Stimulated activated effector memory CD8-positive, alpha-beta T cell treated with anti-CD3 and anti-CD28 coated beads, Interleukin-12 subunit alpha, Interleukin-12 subunit beta, amount 100 ng/mL, for 72 hours (primary cell): ENCODE measurements at places on chromosomes 2 and 18.

DNA sequence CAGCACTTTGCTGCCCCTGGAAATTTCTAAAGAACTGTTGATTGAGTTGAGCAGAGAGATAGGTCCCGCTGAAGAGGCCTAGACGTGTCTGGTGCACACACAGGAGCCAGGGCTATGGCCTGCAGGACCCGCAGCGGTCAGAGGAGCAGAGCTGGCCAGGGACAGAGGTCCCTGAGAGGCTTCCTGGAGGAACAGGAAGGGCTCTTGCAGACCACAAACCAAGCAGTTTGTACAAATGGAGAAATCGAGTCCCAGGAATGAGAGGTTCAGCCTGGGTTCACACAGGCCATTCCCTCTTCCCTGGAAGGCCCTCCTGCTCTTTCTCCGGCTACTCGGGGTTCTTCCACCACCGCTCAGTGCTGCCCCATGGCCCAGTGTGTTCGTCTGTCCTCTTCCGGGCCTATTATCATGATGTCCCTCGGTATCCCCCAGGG, 1.2 kb upstream of the BIN1 start:
- DNase-seq = no peak

DNA sequence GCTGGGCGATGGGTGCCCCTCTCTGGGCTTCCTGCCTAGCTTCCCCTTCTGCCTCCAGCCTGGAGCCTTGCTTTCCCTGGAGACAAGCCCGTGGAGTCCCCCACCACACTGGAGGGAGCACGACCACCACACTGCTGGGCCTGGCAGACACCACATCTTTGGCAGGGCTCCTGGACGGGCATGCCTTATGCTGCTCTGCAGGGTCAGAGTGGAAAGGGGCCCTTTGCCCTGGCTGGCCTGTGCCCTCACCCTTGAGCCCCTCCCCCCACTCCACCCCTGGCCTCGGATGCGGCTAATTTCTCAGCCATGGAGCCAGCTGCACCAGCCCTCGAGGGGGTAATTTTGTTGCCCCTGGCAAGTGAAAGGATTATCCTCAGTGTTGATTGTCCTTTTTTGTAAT, 194.5 kb downstream of the LOXHD1 start:
- DNase-seq = no peak

DNA sequence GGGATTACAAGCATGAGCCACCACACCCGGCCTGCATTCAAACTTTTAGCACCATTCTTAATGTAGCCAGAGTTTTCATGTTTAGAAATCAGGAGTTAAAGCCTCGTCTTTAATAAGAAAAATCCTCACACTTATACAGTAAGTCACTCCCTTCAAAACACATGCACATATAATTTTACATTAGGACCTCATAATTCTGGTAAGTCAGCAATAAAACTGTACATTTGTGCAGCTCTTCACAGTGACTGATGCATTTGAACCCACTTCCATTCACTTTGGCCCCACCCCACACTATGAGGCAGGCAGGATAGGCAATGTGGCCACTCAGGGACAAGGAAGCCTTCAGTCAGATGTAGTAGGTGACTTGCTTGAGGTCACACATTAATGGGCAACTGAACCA, 141.7 kb upstream of the SIX3 start:
- DNase-seq = no peak

DNA sequence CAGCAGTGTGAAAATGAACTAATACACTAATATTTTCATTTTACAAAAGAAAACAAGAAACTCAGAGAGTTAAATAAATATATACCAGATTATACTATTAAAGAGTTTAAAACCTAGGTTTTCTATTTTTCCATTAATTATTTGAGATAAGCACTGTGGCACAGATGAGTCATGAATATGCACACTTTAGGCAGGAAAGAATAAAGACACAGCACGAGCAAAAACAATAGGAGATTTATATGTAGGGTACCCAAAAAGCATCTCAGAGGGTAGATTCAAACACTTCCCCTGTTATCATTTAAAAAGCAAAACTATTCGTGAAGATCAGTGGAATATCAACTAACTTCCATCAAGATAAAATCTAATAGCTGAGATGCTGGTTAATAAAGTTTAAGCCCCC, 430.6 kb downstream of the ERBB4 start:
- DNase-seq = no peak

DNA sequence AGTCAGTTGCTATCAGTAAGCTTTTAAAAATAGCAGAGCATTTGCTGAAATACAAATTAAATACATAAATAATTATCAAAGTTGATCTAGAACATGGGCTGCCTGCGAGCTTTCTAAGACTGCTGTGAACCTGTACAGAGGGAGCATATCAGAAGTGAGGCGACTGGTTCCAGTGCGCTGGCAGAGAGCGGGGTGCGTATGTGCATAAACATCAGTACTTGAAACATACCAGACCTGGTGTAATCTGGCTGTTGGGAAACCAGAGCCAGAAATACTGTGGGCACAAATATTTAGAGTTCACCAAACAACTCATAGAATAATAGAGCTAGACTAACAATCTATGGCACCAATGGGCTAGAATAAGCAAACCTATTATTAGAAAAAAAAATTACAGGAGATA, 27.3 kb downstream of the PDIA6 start:
- DNase-seq = no peak

- no peak for DNase-seq
Measured at GRCh38 chr2:205865905-205866441, 183.7 kb downstream of the NRP2 start.

DNA sequence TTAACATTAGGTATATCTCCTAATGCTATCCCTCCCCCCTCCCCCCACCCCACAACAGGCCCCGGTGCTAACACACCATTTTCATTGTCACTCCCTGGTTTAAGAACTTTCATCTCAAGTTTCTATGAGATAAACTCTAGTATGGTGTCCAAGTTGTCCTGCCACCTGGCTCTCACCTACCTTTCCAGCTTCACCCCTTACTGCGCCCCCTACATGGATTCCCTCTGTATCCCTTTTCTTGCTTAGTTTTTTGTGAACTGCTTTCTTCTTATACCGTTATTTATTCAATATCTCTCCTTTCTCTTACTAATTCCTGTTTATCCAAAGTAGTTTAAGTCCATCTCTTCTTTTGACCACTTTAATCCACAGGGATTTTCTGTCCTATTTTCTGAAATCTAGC, 15.2 kb downstream of the EML4 start:
- no peak for DNase-seq

GRCh38 chr2:29139152-29139551, 23.9 kb downstream of the CLIP4 start:
- no peak for DNase-seq

DNA sequence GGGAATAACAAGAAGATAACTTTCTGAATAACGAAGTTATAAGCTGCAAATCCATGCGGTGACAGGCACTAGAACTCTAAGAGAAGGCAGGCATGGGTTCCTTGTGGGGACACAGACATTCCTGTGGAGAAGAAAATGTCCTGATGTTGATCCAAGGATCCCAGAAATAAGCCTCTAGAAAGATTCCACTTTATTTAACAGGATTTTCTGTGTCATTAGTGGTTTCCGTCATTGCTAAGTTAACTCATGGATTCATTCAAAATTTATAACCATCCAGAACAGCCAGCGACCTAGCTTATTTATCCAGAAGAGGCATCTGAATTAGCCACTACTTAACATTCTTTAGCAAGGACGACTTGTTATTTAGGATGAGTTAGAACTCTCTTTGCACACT, 10.0 kb upstream of the CD302 start:
- no peak for DNase-seq

DNA sequence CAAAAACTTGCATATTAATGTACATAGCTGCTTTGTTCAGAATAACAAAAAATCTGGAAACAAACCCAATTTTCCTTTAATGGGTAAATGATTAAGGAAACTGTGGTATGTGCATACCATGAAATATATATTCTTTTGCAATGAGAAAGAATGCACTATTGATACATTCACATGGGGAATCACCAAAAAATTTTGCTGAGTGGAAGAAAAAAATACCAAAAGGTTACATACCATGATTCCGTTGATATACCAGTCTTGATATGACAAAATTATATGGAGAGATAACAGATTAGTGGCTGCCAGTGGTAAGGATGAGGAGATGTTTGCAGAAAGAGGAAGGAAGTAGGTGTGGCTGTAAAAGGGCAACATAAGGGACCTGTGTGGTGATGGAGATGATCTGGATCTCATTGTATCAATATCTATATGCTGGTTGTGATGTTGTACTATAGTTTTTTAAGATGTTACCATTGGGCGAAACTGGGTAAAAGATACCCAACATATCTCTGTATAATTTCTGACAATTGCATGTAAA, 54.6 kb upstream of the BCL2L11 start:
- no peak for DNase-seq

GRCh38 chr18:40108596-40108995, 1846.4 kb upstream of the PIK3C3 start:
- DNase-seq = no peak

DNA sequence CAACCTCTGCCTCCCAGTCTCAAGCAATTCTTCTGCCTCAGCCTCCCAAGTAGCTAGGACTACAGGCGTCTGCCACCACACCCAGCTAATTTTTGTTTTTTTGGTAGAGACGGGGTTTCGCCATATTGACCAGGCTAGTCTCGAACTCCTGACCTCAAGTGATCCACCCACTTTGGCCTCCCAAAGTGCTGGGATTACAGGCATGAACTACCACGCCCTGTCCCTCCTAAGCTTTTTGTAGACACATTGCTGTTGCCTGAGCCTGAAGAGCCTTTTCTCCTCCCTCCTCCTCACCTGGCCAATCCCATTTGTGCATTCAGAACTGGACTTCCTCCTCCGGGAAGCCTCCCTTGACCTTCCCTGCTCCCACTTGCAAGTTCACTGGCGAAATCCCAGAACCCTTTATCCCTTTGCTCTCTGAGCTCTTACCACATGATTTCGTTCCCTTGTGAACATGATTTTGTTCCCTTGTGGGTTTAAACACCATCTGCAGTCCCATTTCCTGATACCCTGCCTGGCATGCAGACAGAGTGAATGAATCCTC, 2.6 kb downstream of the C2orf72 start:
- DNase-seq = no peak

DNA sequence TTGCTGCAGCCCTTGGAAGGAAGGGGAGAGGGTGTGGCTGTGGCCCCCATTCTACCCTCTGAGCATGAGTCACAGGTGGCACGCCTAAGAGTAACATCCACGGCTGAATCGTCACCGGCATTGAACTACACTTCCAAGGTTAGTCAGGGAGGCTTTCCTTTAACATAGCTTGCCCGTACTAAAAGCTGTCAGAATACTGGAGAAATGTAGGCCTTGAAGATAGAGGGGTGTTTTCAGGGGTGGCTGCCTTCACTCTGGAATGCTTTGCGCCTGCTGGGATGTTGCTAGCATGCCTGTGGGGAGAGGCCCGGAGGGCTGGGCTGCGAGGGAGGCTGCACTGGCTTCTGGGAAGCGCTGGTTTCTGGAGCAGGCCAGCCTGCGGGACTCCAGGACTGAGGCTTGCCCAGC, 333.7 kb downstream of the AGAP1 start:
- DNase-seq = no peak

DNA sequence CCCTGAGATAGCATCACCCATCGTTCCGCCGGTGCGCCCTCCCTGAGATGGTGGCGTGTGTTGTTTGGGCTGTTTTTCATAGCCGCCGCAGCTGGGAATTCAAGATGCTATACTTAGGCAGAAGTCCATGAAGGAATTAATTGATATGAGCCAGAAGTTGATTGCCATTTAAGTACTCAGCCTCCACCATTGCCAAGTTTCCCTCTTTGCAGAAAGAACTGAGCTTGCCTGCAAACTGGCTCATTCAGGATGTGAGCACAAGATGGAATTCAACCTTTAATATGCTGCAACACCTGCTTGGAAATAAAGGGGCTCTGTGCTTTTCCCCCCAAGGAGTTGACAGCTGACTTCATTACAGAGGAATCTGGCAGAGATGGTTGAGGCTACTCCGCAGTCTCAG, 295.5 kb downstream of the ZNF521 start:
- no peak for DNase-seq

GRCh38 chr2:31429759-31430438, 15.4 kb upstream of the XDH start:
- DNase-seq = no peak

GRCh38 chr2:3703236-3703756, at the start of gene DCDC2C:
DCDC2C (plus strand) TSS chr2:3703575; CDS start chr2:3703752, 177 bp downstream.
- DNase-seq = no peak

DNA sequence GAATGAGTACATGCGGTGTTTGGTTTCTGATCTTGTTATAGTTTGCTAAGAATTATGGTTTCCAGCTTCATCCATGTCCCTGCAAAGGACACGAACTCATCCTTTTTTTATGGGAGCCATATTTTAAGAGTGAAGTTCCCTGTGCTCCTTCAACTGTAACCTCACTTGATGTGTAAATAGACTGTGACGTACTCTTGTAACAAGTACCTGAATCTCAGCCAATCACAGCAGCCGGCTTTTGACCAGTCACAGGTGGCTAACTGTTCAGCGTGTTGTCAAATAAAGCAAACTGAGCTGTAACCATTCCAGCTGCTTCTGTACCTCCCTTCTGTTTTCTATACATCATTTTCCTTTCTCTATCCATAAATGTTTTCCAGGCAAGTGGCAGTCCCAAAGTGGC, 774.3 kb upstream of the HS6ST1 start:
- DNase-seq = no peak

DNA sequence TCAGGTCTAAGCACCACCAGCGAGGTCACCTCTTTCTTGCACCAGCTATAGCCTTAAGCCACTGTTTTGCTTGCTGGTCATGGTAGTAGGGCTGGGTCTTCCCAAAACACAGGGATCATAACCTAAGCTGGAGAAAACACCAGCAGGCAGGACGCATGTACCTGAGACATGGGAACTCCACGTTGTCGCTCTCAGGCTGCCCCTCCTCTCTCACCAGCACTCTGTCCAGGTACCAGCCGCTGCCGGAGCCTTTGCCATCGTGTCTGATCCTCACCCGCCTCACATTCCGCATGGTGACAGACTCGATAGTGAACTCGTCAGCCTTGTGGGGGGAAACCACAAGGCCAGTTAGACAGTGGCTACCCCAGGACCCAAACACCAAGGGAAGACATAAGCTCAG, 79.5 kb downstream of the LOXHD1 start:
- no peak for DNase-seq

GRCh38 chr18:62418258-62418657, 93.1 kb downstream of the TNFRSF11A start:
- DNase-seq = no peak
